ENCODE measurements at places on chromosomes 7 and 10.

- DNase-seq: no peak
These were observed 66.7 kb downstream of the SORCS3 start for GRCh38 chr10:104707602-104708459.

- no peak for DNase-seq
These were observed 4.4 kb downstream of the DDIT4 start for GRCh38 chr10:72277996-72278667.

GRCh38 chr10:4285121-4285520, 500.1 kb upstream of the KLF6 start:
- no peak for DNase-seq

- no peak for DNase-seq
These were observed 7.1 kb downstream of the ATOH7 start for GRCh38 chr10:68224810-68225209.

DNA sequence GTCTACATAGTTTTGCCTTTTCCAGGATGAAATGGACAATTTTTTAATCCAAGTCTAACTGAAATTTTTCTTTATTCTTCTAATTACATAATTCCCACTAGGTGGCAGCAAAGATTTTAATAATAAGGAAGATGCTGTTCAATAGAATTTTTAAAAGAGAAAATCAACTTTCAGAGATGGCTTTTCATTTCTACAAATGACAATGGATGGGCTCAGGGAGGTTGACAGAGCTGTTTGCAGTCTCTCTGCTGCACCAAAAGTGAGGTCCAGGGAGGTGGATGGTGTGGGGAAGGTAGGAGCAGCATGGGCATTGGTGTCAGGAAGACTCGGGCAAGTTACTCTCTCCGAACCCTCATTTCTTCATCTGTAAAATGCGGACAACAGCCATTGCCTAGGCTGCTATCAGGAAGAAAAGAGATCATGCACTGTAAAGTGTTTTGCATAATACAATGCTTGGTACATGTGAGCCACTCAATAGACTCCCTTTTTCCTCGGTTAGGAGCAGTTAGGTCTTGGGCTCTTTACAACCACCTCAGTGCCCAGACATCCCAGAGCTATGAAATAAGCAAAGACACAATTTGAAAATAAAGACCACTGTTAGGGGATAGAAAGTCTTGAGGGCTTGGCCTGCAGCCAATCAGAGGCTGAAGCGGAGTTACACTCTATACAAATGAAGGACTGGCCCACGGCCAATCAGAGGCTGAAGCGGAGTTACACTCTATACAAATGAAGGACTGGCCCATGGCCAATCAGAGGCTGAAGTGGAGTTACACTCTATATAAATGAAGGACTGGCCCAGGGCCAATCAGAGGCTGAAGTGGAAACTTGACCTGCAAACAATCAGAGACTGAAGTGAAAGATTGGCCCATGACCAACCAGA, 107.1 kb downstream of the ABLIM1 start:
- no peak for DNase-seq

DNA sequence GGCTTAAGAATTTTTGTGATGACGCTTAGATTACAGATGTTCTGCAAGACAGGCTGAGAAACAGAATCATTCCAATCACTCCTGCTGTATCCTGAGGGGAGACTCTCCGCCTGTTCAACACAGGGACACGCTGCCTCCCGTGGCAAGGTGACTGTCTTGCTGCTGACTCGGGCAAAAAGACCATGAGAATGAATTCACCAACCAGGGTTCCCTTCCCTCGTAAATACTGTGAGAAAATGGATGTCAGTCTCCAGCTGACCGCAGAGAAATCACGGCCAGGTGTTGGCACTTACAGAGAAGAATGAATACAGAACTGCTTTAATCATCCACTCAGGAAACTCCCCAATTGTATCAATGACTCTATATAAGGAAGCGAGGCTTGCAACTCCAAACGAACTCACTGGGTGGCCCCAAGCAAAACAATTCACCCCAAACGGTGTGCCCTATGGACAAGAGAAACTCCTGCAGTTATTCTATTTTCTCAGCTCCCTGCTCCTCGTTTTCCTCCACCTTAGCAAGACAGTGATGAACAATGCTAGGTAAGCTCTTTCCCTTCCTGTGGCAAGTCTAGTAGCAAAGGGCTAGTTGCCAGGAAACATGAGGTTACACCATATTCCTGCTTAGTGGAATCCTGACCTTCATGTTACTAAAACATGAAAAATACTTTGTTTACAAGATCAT, 22.8 kb downstream of the GNA12 start:
- DNase-seq: no peak

Data from stimulated activated CD8-positive, alpha-beta memory T cell treated with anti-CD3 and anti-CD28 coated beads, Interleukin-4, amount 100 ng/mL, for 1 hour (primary cell).